Nephron progenitor cell (in vitro differentiated cells): ENCODE measurements at places on chromosomes 16 and 17.

- peak; percentile 72 for DNase-seq
These were observed 688 bp downstream of the FBRS start for GRCh38 chr16:30658731-30659506.

- no peak for DNase-seq
These were observed 10.7 kb upstream of the MEAK7 start for GRCh38 chr16:84514874-84515835.

DNA sequence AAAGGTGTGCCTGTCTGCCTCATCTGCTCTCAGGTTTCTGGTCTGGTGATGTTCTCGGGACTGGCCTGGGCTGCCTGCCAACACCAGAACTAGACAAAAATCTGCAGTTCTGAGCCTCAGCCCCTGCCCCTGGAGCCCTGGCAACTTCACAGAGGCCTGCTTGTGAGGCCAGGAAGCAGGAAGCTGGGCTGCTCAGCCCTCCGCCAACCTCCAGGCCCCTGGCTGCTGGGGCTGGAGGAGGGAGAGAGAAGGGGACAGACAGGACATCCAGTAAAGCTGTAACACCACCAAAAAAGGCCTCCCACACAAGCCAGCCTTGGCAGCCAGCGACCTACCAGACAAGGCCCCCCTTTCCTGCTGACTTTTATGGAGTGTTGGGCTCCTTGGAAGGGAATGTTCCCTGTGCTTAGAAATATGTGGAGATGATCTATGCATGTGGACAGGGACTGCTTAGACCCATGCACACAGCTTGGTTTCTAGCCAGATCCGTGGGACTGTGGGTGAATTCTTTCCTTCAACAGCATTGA is 157.6 kb downstream of the XYLT1 start:
- no peak for DNase-seq

DNA sequence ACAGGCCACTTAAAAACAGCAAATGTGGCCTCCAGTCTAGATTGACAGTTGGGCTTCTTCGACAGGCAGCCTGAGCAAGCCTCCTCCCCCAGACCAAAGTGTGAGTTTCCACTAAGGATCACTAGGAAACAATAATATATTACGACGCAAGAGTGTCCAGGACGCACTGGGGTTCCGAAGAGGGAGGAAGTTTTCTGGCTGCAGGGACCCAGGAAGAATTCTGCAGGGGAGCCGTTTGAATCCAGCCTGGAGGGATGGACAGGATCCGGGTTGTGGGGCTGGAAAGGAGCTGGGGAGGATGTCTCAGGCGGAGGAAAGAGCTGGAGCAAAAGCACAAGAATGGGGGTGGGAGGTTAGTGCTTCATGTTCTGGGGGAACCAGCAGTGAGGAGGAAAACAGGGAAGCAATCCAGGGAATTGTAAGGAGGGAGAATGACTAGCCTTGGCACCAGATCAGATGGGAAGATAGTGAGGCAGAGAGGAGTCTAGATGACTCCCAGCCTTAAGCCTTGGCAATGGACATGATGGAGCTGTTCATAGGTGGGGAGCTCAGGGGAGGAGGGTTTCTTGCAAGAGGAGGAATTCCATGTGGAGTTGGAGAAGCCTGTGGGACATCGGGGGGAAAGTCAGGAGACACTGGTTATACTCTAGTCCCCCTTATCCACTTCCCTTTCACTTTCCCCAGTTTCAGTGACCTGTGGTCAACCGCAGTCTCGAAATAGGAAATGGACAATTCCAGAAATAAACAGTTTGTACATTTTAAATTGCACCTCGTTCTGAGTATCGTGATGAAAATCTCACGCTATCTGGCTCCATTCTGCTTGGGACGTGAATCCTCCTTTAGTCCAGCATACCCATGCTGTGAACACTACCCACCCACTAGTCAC is 26.6 kb downstream of the NGFR start:
- DNase-seq, result no peak

- DNase-seq, result no peak
These were observed 7.4 kb downstream of the PRKCA start for GRCh38 chr17:66309793-66310192.

DNA sequence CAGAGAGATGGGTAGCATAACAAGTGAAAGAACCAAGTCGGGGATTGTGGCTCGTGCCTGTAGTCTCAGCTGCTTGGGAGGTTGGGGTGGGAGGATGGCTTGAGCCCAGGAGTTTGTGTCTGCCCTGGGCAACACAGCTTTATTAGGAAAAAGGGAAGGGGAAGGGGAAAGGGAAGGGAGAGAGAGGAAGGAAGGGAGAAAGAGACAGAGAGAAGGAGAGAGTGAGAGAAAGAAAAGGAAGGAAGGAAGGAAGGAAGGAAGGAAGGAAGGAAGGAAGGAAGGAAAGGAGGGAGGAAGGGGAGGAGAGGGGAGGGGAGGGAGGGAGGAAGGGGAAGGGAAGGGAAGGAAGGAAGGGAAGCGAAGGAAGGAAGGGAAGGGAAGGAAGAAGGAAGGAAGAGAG is 33.3 kb downstream of the CENPV start:
- no peak for DNase-seq

GRCh38 chr16:60204181-60204580 is 1470.1 kb upstream of the GOT2 start:
- no peak for DNase-seq
